NCI-H748 treated with DMSO at 0.1 percent for 48 hours (cell line): ENCODE measurements at places on chromosomes 2 and 18.
A peak's percentile ranks its signal among the peaks of the same experiment; 100 is the strongest.

DNA sequence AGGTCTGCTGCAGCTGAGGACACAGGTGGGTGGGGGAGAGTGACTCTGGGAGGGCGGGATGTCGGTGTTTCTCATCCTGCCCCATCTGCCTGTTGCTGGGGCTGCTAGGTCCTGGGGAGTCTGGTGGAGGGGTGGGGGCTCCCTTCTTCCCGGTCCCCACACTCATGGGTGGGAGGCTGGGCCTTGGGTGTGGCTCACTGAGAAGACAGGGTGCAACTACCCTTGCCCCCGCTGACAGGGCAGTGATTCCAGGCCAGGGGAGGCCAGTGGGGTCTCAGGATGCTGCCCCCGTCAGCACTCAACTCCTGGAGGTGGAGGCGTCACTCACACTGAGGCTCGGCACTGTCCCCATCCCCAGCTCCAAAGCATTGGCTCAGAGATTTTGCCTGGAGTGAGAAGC lies 7.7 kb upstream of the NFATC1 start:
- no peak for DNase-seq

DNA sequence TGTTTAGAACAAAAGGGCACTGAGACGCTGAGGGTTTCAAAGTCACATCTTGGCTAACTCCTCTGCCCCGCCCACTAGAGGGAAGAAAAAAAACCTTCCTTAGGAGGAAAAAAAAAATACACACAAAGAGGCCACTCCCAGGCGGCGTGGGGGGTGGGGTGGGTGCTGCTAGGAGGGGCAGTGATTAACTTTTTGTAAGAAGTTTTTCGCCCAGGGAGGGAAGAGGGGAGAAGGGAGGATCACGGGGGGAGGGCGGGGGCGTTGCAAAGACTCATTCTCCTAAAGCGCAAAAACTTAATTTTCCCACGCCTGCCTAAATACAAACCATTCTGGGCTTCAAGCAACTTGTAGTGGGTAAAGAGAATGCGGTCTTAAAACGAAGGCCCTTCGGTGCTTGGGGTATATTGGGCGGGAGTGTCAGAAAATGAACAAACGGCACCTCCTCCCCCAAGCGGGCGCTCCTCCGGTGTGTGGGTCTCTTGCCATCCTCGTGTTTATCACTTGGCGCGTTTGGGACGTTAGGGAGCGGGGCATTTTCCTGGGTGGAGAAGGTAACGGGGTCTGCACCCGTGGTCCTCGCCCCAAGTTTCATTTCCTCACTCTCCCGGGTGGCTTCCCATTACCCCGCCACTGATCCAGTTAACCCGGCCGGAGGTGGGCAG lies 1.7 kb downstream of the CXCR4 start:
- no peak for DNase-seq

- DNase-seq = no peak
Measured at GRCh38 chr18:7152440-7152839, 34.8 kb upstream of the LAMA1 start.

- no peak for DNase-seq
Measured at GRCh38 chr18:2256577-2256976, 314.7 kb downstream of the METTL4 start.

DNA sequence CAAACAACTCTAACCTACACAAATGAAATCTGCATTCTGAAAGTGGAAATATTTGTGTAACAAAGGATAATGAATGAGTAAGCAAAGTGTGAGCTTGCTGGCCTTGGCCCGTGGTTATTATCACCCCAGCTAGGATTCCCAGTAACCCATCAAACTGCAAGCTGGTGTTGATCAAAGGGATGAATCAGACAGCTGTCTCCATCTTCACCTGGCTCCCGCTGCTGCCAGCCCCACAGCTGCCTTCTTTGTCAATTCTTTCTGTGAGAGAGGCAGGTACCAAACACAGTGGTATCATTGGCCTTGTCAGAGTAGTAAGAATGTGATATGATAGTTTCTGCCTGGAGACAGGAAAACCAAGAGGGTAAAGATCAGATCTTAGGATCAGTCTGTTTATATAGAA lies 25.2 kb upstream of the RGPD4 start:
- peak; percentile 69 for DNase-seq

DNA sequence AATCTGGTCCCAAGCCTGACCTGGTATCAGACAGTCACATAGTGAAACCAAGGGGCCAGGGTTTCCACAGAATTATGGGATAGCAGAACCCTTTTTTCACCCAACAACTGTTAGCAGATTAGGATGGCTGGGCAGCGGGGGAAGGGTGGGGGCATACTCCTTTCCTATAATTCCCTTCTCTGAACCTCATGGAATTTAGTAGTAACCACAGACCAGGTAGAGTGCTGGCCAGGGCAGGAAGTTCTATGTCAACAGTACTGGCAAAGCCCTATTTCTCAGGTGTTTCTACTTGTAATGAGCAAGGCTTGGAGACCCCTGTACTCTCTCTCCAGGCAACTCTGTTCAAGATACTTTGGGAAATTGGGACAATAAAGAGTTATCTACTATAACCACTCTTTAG lies 174.6 kb downstream of the THADA start:
- no peak for DNase-seq

DNA sequence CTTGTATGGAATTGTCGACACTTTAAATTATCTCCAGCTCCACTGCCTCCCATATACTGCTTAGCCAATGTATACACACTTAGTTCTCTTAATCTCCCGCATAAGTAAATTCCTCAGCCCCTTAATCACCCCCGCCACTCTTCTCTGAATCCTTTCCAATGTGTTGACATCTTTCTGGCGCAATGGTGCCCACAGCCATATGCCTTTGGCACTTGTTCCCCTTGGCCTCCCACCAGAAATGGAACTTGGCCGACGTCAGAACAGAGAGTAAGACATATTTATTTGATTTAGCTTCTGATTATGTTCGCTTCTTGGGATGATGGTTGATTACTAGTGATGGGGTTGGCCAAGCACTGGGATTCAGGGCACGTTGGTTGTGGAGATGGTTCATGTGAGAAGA lies 1089.3 kb upstream of the CELF4 start:
- no peak for DNase-seq

- DNase-seq = no peak
Measured at GRCh38 chr2:237280229-237280628, 133.7 kb downstream of the COL6A3 start.

- no peak for DNase-seq
Measured at GRCh38 chr18:8801263-8801901, 96.0 kb downstream of the MTCL1 start.

GRCh38 chr2:198115201-198115600 lies 310.8 kb downstream of the PLCL1 start:
- DNase-seq = no peak
